Myocyte (in vitro differentiated cells): ENCODE measurements at places on chromosomes 11 and 22. TPM values are rescaled to one million over a fixed set of nuclear protein-coding genes. Genes with fewer than 3 reads are reported as not detected.

The P2RY2 gene
- 1.6 and 3.4 TPM in 2 replicates for total RNA-seq

The OR51G1 gene
- not detected in 2 replicates for total RNA-seq

The SEPTIN5 gene
- total RNA-seq = 123 and 130 TPM in 2 replicates

The OR5P2 gene
- total RNA-seq = not detected in 2 replicates

The BRSK2 gene
- total RNA-seq = 0.21 and 0.70 TPM in 2 replicates

The APOBEC3F gene
- 0.08 and 0.21 TPM in 2 replicates for total RNA-seq

The LSP1 gene
- total RNA-seq = 407 and 468 TPM in 2 replicates

The HTR3B gene
- not detected in 2 replicates for total RNA-seq

The ADM2 gene
- 0.67 and 1.6 TPM in 2 replicates for total RNA-seq

The SOX6 gene
- 0.05 and 1.1 TPM in 2 replicates for total RNA-seq

GRCh38 chr22:49838771-49839717 is 11.4 kb upstream of the BRD1 start:
- DNase-seq = no peak

- DNase-seq = no peak
These were observed 85.9 kb downstream of the WNT7B start for GRCh38 chr22:45891021-45891421.

- no peak for DNase-seq
These were observed 351.1 kb downstream of the CADM1 start for GRCh38 chr11:115153135-115153534.

DNA sequence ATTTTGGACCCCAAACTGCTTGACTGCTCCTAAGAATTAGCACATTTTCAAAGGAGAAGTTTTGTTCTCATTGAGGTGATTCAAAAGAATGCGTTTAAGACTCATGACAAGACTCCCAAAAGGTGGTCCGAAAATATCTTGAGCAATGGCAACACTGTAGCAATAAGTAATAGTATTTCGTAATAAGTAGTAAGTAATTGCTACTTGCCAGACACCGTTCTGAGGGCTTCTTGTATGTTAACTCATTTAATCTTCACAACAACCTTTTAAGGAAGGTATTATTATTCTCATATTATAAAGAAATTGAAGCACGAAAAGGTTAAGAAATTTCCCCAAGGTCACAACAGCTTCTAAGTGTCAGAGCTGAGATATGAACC is 184.0 kb upstream of the SORL1-AS1 start:
- DNase-seq = no peak

DNA sequence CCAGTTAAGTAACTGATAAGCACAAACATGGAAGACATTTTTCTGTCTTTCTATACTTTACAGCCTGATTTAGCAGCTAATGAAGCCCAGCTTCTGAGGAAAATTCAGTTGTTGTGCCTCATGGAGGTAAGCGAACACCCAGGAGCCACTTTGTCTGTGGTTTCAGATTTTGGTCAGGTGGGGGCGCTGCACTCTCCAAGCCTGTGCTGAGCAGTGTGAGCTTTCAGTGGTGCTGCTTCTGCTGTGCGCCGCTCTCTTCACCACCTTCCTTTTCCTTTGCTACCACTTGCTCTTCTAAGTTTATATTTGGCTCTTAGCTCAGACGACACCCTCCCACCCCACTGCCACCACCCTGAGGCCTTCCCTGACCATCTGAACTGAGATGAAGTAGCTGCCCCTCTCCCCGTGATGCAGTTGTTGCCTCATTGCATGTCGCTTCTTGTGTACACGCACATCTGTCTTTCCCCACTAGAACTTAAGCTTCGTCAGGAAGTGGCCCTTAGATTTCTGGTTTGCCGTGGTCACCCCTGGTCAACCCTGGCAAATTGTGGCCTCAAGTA is 14.0 kb downstream of the PSMD13 start:
- peak; percentile 65 for DNase-seq

GRCh38 chr11:11347592-11347991 is 5.5 kb downstream of the CSNK2A3 start:
- no peak for DNase-seq

DNA sequence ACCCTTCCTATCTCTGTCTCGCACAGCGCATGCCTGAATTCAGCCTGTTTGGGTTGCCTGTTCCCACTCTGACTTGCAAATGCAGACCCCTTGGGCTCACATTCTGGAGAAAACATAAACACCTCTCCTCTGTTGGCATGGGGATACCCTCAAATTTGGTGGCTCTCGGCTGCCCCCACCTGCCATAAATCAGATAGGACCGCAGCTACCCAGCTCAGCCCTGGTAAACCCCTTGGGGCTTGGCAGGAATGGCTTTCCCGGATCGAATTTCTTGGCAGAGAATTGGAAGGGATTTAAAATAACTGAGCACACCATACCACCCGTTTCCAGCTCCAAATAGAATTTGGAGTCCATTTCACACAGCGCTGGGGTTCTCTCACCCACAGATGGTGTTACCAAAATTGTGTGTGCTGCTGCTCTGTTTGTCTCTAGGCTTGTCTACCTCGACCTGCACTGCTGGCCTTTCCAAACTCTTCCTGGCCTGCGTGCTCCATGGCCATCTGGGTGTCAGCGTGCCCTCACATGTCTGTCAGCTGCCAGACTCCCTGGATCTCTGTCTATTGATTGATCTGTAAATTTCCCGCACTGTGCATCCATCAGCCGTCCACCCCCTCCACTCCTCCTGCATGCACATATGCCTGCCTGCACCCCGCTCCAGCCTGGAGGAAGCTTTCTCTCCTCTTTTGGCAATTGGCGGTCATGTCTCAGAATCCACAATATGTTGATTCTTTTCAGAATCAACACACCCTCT is 134.0 kb downstream of the NTM start:
- DNase-seq = peak; percentile 84

- peak; percentile 75 for DNase-seq
These were observed 22.8 kb downstream of the OSBP2 start for GRCh38 chr22:30717331-30717921.

GRCh38 chr11:128961645-128962044 is 19.0 kb upstream of the TP53AIP1 start:
- DNase-seq = no peak

DNA sequence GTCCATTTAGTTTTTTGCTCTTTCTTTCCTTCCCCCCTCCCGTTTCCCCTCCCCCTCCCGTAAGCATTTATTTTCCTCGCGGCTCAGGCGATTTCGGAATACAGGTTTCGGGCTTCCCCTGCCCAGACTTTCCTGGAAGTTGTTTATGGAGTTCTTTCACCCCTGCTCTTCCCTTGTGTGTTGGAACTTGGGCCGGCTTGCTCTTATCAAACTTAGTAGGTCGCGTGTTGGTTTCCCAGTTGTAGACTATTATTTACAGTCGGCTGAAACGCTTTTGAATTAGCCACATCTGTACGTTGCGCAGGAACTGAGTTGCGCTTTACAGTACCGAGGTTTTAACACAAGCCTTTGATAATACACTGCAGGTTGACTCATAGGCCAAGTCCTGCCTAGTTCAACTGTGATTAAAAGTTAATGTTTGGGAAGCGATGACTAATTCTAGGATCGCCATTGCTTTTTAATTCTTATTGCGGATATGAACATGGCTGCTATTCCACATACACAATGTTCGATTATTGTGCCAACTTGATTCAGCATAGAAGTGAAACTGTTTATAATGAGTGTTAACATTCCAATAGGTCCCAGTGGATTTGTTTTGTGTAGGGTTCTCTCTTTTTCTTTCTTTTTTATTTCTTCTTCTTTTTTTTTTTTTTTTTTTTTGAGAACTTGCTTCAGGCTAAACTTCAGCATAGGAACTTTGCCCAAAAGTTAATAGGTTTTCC is 1.7 kb downstream of the YAP1 start:
- peak; percentile 67 for DNase-seq

GRCh38 chr22:26756675-26757293 is 99.4 kb downstream of the MIAT start:
- peak; percentile 20 for DNase-seq

GRCh38 chr11:116849486-116849885 is 12.1 kb upstream of the APOA1 start:
- DNase-seq = no peak

- DNase-seq = peak; percentile 75
These were observed 58.9 kb upstream of the CLMP start for GRCh38 chr11:123253911-123254310.

GRCh38 chr11:99814738-99815137 is 794.0 kb downstream of the CNTN5 start:
- DNase-seq = no peak

- no peak for DNase-seq
These were observed 5.3 kb upstream of the NAP1L4 start for GRCh38 chr11:2997406-2997805.

GRCh38 chr11:27296497-27296896 is 66.5 kb downstream of the CCDC34 start:
- peak; percentile 73 for DNase-seq

GRCh38 chr11:105632316-105632715 is 22.4 kb downstream of the GRIA4 start:
- DNase-seq = no peak

DNA sequence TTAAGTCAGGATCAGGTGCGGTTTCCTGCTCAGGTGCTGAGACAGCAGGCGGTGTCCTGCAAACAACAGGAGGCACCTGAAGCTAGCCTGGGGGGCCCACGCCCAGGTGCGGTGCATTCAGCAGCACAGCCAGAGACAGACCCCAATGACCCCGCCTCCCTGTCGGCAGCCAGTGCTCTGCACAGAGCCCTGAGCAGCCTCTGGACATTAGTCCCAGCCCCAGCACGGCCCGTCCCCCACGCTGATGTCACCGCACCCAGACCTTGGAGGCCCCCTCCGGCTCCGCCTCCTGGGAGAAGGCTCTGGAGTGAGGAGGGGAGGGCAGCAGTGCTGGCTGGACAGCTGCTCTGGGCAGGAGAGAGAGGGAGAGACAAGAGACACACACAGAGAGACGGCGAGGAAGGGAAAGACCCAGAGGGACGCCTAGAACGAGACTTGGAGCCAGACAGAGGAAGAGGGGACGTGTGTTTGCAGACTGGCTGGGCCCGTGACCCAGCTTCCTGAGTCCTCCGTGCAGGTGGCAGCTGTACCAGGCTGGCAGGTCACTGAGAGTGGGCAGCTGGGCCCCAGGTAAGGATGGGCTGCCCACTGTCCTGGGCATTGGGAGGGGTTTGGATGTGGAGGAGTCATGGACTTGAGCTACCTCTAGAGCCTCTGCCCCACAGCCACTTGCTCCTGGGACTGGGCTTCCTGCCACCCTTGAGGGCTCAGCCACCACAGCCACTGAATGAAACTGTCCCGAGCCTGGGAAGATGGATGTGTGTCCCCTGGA is at the start of gene MYO7A:
MYO7A (plus strand) TSS at position 327 of the 772 bp plus-strand sequence. CDS start 2,389 bp downstream, outside the sequence.
- DNase-seq = peak; percentile 87

DNA sequence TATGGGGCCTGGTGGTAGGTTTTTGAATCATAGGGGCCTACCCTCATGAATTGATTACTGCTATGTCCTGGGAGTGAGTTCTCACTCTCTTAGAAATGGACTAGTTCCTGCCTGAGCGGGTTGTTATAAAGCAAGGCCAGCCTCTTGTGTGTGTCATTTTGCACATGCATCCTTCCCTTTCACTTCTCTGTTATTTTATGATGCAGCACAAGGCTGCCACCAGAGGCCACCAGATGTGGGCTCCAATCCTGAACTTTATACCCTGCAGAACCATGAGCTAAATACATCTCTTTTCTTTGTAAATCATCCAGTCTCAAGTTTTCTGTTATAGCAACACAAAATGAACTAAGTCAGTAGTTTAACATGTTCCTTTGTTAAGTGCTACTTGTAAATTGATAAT is 251.4 kb downstream of the BLID start:
- DNase-seq = no peak

DNA sequence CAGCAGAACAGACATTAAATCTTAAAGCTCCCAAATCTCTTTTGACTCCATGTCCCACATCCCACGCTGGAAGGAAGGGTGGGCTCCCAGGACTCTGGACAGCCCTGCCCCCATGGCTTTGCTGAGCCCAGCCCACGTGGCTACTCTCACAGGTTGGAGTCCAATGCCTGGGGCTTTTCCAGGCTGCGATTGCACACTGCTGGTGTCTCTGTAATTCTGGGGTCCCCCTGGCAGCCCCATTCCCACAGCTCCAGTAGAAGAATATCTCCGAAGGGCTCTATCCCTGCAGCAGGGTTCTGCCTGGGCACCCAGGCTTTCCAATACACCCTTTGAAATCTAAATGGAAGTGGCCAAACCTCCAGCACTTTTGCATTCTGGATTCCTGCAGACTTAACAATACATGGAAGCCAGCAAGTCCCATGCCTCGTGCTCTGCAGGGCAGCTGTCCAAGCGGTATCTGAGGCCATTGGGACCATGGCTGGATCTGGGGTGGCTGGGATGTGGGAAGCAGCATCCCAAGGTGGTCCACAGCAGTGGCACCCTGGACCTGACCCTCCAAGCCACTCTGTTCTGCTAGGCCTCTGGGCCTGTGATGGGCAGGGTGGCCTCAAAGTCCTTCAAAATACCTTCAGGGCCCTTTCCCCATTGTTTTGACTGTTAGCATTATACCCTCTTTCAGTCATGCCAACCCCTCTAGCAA is 47.9 kb upstream of the TH start:
- no peak for DNase-seq

GRCh38 chr11:3735827-3736226 is 61.5 kb downstream of the NUP98 start:
- no peak for DNase-seq

- no peak for DNase-seq
These were observed 76.6 kb downstream of the CELSR1 start for GRCh38 chr22:46460857-46461256.

GRCh38 chr11:72793076-72793424 is 797 bp downstream of the STARD10 start:
- DNase-seq = no peak

DNA sequence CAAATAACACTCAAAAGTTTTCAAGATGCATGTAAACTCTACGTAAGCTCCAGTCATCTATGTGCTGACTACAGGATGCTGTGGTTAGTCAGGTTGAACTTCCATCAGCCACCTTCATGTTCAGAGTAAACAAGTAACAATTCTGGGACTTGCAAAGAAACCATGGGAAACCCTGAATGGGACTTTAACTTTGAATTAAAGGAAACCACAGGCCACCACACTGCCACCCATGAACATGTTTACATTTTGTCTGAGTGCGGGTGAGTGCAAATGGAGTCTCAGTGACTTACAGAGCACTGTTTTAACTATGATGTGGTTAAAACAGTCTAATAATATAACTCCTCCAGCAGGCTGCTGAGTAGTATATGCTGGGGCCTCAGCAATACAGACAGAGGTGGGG is 12.9 kb upstream of the SYTL2 start:
- DNase-seq = no peak

- no peak for DNase-seq
These were observed 70.1 kb upstream of the TENM4 start for GRCh38 chr11:79510960-79511359.
